ENCODE measurements at places on chromosomes 1 and 21.

DNA sequence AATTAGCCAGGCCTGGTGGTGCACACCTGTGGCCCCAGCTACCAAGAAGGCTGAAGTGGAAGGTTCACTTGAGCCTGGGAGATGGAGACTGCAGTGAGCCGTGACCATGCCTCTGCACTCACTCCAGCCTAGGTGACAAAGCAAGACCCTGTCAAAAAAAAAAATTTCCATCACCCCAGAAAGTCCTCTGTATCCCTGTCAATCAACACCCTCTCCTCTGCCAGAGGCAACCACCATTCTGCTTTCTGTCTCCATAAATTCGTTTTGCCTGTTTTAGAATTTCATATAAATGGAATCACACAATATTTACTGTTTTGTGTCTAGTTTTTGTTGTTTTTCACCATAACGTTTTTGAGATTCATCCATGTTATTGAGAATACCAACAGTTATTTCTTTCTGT, 141.6 kb upstream of the SLC45A1 start:
- no peak for DNase-seq

DNA sequence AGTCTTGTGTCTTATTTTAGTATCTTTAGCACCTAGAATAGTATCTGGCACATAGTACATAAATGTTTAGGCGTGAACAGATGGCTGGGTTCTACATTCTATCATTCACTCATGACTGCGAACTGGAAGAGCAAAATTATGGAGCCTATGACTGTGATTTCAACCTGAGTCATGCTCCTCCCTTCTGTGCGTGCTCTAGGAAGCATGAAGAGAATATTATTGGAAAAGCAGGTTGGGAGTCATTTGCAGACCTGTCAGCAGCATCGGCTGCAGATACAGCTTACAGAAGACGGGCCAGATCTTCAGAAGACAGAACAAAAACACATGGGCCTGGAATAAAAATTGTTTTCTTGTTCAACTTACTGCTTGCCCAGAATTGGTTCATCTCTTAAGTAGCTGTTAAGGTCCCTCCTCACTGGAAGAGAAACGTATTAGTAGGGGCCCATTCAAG, 344.0 kb upstream of the USP24 start:
- no peak for DNase-seq

- peak; percentile 71 for DNase-seq
These were observed 126.7 kb downstream of the NR5A2 start for GRCh38 chr1:200154069-200154767.

- no peak for DNase-seq
These were observed 18.9 kb downstream of the SPATA46 start for GRCh38 chr1:162357681-162358266.

DNA sequence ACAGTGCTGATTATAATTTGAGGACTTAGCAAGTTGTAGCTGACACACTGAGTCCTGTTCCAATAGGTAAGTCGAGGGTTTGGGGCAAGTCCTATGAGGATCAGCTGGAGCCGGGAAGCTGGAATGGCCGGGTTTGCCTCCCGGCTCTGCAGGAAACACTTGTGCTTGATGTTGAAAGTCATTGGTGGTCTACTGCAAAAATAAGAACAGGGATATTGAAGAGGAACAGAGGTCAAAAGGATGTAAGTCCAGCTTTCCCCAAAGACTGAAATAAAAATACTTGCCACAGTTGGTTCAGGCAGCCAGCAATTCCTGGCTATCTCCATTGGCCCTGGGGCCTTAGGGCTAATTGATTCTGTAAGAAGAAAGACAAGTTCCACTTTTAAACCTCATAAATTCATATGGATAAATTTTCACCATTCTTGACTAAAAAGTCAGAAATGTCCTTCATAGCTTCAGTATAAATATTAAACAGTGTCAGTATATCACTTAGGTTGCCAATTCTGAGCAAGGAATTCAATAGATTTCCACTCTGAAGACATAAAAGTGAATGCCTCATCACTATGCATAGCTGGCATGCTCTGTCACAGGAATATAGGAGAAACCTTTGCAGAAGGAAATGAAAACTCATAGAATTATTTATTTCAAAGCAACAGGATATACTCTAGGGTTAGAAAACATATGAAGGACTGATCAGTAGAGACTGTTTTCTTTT, 165.2 kb downstream of the AK5 start:
- no peak for DNase-seq

DNA sequence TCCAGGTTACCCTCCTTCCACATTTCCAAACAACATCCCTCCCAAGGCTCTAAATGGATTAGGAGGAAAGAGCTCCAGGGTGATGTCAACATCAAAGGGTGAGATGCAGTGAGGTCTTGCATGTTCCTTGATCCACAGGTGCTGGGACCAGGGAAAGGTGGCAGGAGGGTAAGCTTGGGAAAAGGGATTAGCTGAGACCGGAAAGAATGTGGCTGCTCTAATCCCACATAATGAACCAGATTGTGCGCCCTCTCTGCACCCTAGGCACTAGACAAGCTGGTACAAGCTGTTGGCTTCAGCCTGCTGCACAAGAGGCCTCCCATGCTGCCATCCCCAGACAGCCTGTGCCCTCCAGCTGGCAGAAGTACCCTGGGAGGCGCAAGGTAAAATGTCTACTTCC, 34.9 kb downstream of the PLXNA2 start:
- DNase-seq, result no peak

- DNase-seq, result no peak
These were observed 24.3 kb upstream of the FMO2 start for GRCh38 chr1:171160639-171161354.

- no peak for DNase-seq
These were observed 11.3 kb upstream of the MRPL55 start for GRCh38 chr1:228120351-228120750.

DNA sequence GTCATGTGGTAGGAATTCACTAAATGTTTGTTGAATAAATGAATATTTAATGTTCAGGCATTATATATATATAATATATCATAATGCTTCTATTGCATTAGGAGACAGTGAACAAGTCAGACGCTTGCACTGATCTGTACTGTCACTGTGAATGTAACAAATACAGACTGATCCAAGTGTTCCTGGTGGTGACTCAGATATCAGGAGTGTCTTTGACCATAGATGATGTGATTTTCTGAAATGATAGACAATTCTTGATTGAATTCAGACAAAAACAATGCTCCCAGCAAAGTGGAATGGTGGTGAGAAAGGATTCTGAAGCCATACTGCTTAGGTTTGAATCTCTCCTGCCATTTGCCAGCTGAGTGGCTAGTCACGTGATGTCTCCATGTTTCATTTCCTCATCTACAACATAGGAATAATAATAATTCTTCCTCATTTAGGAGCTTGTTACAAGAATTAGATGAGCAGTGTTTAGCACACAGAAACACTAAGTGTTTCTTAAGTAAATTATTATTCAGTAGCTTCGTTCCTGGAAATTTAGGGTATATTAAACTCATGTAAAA, 71.0 kb downstream of the OLFML2B start:
- no peak for DNase-seq

Data from activated CD8-positive, alpha-beta memory T cell treated with anti-CD3 and anti-CD28 coated beads for 24 hours (primary cell).